Cardiac septum (tissue), 1 donor: ENCODE measurements at places on chromosomes 13 and 19. TPM values are rescaled to one million over a fixed set of nuclear protein-coding genes. Genes with fewer than 3 reads are reported as not detected.

- DNase-seq: no peak
Measured at GRCh38 chr13:100280681-100281080, 191.8 kb downstream of the PCCA start.

DNA sequence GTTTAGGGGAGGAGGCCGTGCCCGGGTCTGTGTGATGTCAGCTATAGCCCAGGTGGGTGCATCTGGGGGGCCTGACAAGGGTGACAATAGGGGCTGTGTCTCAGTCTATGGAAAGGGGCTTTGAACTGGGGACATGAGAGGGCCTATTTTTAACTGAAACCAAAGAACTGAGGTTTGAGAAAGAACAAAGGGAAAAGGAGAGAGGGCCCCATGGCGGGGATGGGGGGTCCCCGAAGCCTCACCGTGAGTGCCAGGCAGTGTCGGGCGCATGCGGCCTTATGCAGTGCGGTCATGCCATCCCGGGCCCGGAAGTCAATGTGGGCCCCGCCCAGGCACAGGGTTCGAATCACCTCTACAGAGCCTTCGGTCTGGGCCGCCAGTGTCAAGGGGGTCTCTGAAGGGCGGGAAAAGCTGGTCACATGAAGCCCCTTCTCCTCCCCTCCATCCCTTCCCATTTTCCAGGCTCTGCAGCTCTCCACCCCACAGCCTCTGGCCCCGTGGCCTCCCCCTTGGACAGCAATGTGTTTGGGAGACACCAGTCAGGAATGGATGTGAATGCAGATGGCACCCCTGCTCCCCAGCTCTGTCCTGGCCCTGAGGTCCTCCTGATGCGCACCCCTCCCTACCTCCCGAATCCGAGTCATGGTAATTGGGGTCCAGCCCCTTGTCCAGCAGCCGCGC lies 5.9 kb downstream of the SHANK1 start:
- DNase-seq: no peak

The C19orf67 gene
- total RNA-seq: not detected

The OR7A5 gene
- not detected for total RNA-seq

GRCh38 chr13:108776650-108777049 lies 147.2 kb downstream of the MYO16 start:
- no peak for DNase-seq

- no peak for DNase-seq
Measured at GRCh38 chr19:49182848-49183375, 25.3 kb downstream of the TRPM4 start.

GRCh38 chr19:3375221-3376090 lies 9.1 kb downstream of the NFIC start:
- DNase-seq: peak; percentile 91

The NECTIN2 gene
- total RNA-seq: 60.0 TPM

GRCh38 chr13:94272038-94272437 lies 207.4 kb downstream of the DCT start:
- DNase-seq: no peak

GRCh38 chr19:23439623-23440022 lies 44.4 kb upstream of the ZNF91 start:
- no peak for DNase-seq

- peak; percentile 76 for DNase-seq
Measured at GRCh38 chr19:10603084-10603872, 16.2 kb upstream of the AP1M2 start.

DNA sequence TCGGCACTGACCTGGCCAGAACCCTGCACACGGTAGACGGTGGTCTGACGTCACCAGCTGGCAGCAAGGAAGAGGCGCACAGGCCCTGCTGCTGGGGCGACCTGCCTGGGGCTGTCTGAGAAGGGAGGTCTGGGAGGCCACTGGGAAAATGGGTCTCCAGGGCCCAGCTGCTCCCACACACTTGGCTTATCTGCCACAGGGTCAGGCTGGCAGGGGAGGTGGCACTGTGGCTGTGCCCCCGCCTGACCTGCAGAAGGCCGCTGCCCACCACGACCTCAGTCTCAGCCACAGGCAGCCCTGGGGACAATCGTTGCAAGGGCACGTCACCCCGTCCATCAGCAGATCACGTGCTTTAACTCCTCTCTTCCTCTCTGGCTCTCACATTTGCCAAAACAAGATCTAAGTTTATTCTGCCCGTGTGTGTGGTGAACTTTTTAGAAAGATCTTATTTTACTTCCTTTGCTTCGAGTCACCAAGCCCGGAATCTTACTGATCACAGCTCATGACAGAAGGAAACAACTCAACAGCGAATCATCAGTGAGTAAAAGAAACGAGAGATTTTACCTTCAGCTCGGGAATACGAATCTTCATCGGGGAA lies 45.2 kb upstream of the RANBP3 start:
- DNase-seq: no peak

- DNase-seq: no peak
Measured at GRCh38 chr19:7697721-7698287, 4.1 kb downstream of the FCER2 start.

GRCh38 chr13:70849222-70849621 lies 741.0 kb upstream of the KLHL1 start:
- DNase-seq: no peak

GRCh38 chr13:48188601-48189000 lies 44.4 kb upstream of the ITM2B start:
- DNase-seq: no peak

DNA sequence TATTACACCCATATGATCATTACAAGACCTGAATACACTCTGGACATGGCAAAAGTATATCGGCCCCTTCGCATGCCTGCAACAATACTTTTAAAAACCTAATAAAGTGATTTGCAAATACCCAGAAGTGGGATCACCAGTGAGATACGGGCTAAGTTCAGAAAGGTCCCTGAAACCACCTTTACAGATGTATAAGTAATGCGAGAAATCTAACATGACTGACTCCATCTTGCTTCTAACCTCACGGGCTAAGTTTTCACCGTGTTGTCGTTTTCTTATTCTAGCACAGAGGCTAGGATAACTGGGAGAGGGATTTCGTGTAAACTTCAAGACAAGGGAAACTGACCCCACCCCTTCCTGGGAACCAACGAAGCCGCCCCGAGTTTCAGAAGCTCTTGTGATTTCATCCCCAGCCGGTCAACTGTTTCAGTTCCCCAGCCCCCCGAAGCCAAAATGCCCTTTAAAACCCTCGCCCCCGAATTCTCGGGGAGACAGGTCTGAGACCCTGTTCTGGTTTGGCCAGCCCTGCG lies 703 bp downstream of the NEK3 start:
- no peak for DNase-seq

DNA sequence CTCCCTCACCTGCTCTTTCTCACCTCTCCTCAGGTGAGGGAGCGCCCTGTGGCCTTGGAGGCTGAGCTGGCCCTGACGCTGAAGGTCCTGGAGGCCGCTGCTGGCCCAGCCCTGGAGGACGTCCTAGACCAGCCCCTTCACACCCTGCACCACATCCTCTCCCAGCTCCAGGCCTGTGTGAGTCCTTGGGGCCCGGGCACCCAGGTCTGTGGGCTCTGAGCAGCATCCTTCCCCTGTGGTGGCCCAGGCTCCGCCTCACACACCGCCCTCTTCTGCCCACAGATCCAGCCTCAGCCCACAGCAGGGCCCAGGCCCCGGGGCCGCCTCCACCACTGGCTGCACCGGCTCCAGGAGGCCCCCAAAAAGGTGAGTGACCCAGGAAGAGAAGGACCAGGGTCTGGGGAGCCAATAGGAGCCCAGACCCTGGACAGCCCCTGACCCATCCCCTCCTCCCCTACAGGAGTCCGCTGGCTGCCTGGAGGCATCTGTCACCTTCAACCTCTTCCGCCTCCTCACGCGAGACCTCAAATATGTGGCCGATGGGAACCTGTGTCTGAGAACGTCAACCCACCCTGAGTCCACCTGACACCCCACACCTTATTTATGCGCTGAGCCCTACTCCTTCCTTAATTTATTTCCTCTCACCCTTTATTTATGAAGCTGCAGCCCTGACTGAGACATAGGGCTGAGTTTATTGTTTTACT lies 1.9 kb downstream of the IFNL1 start:
- peak; percentile 71 for DNase-seq

GRCh38 chr13:77857531-77858209 lies 61.0 kb downstream of the EDNRB start:
- DNase-seq: no peak

DNA sequence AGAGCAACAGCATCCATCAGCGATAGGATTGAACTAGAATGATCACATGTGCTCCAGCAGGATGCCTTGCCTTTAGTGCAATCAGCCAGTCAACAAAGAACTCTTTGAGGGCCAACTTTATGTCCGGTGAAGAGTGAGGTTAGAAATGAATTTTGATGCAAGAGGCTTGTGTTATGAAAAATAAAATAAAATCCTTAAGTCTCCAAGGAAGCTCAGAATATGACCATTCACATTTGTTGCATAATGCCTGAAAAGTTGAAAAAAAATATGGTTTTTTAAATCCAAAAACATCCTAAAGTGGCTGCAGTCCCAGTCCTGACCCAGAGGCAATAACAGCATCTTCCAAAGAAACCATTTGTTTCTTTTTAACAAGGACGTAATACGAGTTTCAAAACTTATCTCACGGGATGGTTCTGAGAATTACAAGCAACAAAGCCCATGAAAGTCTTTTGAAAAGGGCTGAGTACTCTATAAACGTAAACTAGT lies 61.3 kb downstream of the DCLK1 start:
- no peak for DNase-seq

DNA sequence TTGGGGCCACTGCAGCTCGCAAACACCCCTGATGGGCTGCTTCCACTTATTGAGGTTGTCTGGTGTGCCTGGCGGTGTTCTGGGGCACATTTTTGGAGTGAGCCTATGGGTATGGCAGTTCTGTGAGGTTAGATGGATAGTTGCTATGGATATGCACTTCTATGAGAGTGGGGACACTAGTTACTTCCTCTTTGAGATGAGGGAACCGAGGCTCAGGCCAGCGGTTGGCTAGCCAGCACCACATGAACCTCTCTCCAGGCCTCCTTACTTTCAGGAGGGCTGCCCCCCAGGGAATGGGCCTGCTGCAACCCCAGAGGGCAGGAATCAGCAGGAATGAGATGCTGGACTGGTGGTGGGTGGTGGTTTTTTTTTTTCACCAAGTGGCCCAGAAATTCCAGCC lies 13.5 kb upstream of the PRR19 start:
- DNase-seq: no peak

GRCh38 chr19:5953030-5953589 lies 24.8 kb downstream of the RANBP3 start:
- DNase-seq: no peak

The RUBCNL gene
- total RNA-seq: 1.9 TPM

GRCh38 chr19:46839752-46840497 lies 10.7 kb downstream of the AP2S1 start:
- DNase-seq: no peak

The PROZ gene
- not detected for total RNA-seq

The IL12RB1 gene
- 0.35 TPM for total RNA-seq

- DNase-seq: no peak
Measured at GRCh38 chr19:47587295-47587694, 14.3 kb upstream of the ZNF541 start.

- no peak for DNase-seq
Measured at GRCh38 chr19:16801600-16802013, 27.6 kb upstream of the SIN3B start.

The MAST1 gene
- 0.65 TPM for total RNA-seq

DNA sequence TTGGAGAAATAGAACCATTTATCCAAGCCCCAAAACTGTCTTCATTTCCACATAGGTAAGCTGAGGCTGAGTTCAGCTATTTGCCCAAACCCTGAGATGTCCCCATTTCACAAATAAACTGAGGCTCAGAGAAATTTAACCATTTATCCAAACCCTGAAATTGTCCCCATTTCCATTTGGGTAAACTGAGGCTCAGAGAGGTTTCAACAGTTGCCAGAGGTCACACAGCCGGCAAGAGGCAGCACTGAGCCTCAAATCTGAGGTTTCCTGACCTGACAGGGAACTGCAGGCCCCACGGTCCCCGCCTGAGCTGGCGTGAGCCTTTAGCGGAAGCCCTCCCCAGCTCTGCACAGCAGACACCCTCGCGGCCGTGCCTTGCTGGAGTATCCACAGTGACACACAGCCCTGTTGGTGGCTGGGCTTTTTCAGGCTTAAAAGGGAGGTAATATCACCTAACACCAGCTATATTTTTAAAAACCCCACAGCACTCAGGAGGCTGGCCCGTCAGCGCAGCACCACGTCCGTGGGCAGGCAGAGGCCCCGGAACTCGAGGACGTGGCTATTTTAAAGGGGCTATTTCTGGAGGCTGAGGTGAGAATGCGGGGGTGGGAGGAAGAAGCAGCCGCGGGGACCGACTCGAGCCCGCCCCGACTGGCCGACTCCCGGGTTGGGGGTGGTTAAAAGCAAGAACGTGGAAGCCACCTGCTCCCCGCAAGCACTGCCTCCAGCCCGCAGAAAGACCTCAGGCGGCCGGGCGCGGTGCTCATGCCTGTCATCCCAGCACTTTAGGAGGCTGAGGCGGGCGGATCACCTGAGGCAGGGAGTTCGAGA lies 18.5 kb downstream of the PTPRS start:
- peak; percentile 78 for DNase-seq

- no peak for DNase-seq
Measured at GRCh38 chr19:30864391-30865215, 484.6 kb downstream of the TSHZ3 start.

GRCh38 chr19:18450931-18451836 lies 13.3 kb upstream of the ISYNA1 start:
- DNase-seq: peak; percentile 93

- DNase-seq: no peak
Measured at GRCh38 chr13:97386801-97387484, 47.0 kb upstream of the RAP2A start.

DNA sequence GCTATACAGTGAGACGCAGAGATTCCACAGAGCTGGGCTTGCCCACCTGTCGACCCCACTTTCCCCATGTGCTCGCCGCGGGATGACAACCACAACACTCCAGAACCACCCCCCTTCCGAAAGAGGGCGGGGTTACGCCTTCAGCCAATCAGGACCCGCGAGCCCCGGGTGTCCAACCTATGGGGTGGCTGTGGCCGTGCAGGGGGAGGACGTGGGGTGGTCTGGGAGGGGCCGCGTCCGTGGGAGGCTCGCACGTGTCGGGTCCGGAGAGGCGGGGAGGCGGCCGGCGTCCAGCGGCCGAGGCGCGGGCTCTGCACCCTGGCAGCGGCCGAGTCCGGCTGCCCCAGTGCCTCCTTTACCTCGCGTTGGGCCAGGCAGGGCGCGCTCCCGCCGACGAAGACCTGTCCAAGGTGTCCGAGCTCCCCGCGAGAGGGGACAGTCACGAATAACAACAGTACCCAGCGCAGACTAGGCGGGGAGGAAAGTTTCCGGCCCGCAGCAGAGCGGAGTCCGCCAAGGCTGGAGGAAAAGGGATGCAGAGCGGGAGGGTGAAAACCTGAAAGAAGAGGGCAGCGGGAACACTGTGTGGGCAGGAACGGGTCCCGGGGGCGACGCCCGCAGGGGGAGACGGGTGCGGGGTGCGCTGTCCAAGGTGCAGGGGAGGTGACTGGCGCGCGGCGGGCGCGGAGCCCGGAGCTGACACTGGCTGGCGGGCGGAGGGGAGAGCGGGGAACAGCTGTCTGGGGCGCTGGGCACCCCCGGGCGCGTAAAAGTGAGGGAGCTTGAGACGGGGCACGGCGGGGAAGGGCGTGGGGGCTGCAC lies 911 bp downstream of the ENOX1 start:
- peak; percentile 87 for DNase-seq

The KL gene
- 1.9 TPM for total RNA-seq

GRCh38 chr19:39828015-39828653 lies 5.8 kb downstream of the DYRK1B start:
- DNase-seq: peak; percentile 69

The RAB3D gene
- total RNA-seq: 7.4 TPM

The RGL3 gene
- 5.8 TPM for total RNA-seq
